ENCODE measurements at places on chromosomes 5 and 9.
A peak's percentile ranks its signal among the peaks of the same experiment; 100 is the strongest.

- no peak for ATAC-seq
Observed at GRCh38 chr9:86682240-86682639, 265.1 kb downstream of the GAS1 start.

GRCh38 chr5:123036391-123037103 is at the start of gene PPIC:
Gene PPIC, minus strand, starts transcription at chr5:123036725. Its CDS starts 100 bp downstream, at chr5:123036625.
- ATAC-seq = peak; percentile 30

- ATAC-seq = no peak
Observed at GRCh38 chr5:7759257-7759871, 91.6 kb downstream of the CFAP90 start.

DNA sequence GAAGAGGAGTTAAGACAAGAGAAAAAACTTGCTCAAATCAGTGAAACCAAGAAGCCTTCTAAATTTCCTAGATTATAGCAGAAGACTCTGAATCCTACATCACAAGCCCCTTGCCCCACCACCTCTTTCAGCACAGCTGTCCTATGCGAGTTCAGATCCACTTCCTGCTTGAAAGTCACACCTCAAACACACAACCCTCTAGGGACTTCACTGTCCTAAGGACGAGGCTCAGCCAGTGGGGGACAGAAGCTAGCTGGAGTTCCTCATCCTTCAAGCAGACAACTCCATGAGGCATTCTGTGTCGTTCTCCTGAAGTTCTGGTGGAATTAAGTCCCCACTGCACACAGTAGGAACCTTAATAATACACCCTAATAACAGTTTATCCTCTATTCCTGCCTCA is 44.3 kb downstream of the NRG2 start:
- no peak for ATAC-seq

GRCh38 chr9:6305954-6306563 is 22.1 kb upstream of the TPD52L3 start:
- no peak for ATAC-seq

DNA sequence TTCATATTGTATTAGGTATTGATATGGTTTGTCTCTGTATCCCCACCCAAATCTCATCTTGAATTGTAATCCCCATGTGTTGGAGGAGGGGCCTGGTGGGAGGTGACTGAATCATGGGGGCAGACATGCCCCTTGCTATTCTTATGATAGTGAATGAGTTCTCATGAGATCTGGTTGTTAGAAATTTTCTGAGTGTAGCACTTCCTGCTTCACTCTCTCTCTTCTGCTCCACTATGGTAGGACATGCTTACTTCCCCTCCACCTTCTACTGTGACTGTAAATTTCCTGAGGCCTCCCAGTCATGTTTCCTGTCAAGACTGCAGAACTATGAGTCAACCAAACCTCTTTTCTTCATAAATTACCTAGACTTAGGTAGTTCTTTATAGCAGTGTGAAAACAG is 187.4 kb upstream of the SLC24A2 start:
- ATAC-seq = peak; percentile 98

GRCh38 chr9:14907360-14907685 is 2.9 kb downstream of the FREM1 start:
- ATAC-seq = no peak

- ATAC-seq = no peak
Observed at GRCh38 chr9:130183133-130183762, 11.0 kb downstream of the NCS1 start.

DNA sequence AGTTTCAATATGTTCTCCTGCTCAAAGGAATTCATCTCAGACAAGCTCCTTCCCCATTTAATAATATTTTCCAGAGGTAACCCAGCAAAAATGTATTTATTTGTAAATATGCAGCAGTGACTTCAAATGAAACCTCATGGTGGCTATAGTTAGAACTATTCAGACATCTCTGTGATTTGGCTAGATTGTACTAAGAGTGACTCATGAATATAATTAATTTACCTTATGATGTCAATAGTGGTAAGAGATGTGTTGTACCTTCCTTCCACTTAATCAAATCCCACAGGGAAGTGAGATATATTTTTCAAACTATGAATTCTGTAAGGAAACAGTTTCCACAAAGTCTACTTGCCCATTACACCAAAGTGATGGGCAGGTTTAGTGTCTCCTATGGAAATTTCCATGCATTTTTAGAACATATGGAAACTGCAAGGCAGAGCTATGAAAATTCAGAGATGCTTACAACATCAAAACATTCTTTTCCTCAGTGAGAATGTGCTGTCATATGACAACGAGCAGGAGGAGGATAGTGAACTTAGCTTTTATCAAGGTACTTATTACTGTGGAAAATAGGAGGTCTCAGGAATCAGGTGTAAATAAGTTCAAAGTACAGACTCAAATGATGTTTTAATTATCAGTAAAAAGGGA is 34.0 kb upstream of the SPDL1 start:
- ATAC-seq = no peak

GRCh38 chr5:15142458-15142857 is 270.9 kb upstream of the ANKH start:
- no peak for ATAC-seq

DNA sequence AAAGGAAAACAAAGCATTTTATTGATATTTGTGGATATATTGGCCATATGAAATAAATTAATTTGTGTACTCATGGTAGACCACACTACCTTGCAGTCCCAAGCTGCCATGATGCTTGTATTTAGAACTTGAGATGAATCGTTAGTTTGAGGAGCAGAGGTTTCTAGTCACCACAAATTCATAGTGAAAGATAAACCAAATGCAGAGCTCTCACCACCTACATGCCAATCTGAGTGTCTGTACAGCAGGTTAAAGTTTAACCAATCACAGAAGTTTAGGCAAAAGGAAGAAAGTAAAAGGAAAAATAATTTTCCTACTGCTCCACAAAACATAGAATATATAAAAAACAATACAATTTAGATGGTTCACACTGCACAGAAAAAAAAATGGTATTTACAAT is 163.6 kb upstream of the FTMT start:
- no peak for ATAC-seq

- no peak for ATAC-seq
Observed at GRCh38 chr5:168404365-168404764, 81.9 kb upstream of the RARS1 start.

DNA sequence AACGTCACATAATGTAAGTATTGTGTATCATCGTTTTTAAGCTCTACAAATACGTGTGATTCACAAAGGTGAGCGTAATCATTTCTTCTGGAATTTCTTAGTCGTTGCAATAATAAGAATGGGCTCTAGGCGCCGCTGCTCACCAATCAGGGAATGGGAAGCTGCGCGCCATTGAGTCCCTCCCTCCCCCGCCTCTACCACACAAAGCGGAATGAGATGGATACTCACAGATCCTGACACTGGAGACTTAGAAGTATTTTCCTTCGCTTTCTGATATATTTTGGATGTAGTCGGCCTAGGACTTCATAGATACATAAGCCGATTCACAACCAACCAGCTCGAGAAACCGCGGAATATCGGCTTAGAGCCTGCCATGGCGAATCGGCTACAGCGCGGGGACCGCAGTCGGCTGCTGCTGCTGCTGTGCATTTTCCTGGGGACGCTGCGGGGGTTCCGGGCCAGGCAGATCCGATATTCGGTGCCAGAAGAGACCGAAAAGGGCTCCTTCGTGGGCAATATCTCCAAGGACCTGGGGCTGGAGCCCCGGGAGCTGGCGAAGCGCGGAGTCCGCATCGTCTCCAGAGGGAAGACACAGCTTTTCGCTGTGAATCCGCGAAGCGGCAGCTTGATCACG is at the start of gene PCDHGA11:
Gene PCDHGA11 (plus strand): TSS at position 197 of the 634 bp plus-strand sequence. CDS start 177 bp downstream, at position 374.
- no peak for ATAC-seq

DNA sequence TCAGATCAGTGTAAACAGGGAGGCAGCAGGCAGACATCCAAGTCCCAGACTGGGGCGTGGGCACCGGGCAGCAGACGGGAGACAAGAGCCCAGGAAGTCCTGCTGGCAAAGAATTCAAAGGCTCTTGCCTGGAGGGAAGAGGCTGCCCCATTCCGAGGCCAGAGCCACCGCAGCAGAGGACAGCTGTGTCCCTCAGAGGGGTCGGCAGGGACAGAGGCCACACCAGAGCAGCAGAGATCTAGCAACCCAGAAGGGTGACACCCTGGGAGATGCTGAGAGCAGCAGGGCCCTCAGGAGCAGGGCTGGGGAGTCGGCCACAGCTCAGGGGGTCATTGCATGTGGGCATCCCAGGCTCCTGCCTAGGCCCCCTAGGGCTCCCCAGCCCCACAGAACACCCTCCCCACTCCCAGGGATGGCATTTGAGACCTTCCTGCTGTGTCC is 29.1 kb downstream of the ADAMTS2 start:
- ATAC-seq = no peak

DNA sequence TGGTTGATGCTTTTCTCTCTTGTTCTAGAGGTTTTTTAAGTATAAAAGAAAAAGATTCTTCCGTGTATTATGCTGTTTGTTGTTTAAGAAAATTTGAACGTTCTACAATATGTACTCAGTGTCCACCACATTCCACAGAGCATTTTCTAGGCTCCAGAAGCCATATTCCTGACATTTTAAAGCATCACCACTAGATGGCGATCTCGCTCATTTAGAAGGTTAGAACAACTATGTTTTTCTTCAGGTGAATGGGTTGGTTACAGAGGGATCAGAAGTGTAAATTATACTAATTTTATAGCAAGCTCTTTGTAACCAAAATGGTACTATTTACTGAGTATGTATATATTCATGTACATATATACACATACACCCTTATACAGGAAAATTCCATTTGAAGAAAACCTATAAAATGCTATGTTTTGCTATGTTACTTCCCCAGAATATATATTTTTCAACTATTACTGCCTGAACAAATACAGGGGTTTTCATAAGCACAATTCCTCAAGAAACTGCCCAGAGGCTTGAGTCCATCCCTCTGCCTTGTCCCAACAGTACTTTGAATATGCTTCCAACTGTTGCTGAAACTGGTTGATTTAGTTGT is 284.3 kb downstream of the CCDC171 start:
- ATAC-seq = no peak

- ATAC-seq = no peak
Observed at GRCh38 chr9:18324928-18325745, 148.8 kb upstream of the ADAMTSL1 start.

GRCh38 chr9:123983047-123983446 is 28.5 kb upstream of the LHX2 start:
- ATAC-seq = no peak

DNA sequence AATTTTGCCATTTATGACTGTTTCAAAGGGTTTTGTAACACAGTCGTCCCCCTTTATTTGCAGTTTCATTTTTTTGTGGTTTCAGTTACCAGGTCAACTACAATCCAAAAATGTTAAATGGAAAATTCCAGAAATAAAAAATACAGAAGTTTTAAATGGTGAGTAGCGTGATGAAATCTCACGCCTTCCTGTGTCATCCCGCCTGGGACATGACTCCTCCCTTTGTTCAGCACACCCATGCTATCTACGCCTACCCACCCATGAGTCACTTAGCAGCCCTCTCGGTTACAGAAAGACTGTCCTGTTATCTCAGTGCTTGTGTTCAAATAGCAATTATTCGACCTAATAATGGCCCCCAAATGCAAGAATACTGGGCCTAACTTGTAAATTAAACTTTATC is 765.3 kb upstream of the ADAMTS16 start:
- no peak for ATAC-seq

DNA sequence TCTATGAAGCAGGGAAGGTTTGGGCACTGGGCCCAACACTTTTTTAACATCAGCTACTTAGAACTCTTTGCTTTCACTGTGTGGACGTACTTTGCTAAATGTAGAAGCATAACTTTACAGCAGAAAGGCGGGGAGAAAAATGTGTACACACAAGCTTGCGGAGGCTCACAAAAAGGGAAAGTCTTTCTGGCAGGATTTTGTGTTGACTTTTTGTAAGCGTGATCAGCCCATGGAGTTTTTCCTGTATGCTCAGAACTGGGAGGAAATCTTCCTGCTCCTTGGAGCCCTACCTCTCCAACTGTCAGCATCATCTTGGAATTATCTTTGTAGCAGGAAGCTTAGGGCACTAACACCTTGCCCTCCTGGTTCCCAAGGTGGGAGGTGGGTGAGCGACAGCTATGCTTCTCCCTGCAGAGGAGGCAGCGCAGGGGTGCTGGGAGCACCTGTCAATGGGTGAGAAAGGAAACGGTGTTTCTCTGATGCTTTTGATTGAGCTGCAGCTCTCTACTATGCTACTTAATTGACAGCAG is 321.9 kb downstream of the GADD45G start:
- ATAC-seq = no peak

DNA sequence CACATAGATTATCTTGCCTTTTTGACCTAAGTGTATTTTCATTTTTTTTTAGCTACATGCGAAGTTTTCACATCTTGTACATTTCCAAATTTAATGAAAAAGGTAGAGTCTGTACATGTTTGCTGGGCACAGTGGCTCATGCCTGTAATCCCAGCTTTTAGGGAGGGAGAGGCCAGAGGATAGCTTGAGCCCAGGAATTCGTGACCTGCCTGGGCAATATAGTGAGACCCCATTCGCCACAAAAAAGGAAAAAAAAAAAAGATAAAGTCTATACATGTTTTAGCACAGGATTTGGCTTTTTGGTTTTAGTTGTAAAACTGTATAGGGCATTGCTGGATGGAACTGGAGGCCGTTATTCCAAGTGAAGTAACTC is 28.8 kb downstream of the RAI14 start:
- no peak for ATAC-seq

DNA sequence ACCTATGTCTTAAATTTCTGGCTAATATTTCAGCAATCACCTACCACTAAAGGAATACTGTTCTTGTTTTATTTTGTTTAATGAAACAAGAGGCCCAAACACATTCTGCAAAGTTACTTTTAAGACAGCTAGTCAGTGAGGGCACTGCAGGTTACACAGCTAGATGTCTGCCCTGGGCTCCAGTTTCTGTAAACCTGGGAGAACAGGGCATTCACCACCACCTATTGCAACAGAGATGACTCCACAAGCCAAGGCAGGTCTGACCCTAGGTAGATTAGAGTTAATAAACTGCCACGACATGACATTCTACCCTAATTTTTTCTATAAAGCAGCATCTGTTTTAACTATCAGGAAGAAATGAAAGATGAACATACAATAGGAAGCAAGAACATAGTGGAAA is 90.8 kb downstream of the SLF1 start:
- no peak for ATAC-seq

DNA sequence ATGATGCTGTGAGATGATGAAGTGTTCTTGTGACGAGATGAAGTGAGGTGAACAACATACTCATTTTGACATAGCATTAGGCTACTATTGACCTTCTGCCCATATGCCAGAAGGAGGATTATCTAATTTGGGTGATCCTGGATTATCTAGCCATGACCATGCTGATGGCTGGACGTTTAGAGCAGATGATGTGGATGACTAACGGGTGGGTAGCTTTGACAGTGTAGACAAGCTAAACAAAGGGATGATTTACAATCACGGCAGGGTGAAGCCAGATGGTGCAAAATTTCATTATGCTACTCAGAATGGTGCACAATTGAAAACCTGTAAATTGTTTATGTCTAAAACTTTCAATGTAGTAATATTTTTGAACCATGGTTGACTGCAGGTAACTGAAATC is 2403.4 kb upstream of the ACO1 start:
- ATAC-seq = no peak

Data from activated CD4-positive, CD25-positive, alpha-beta regulatory T cell treated with anti-CD3 and anti-CD28 coated beads, Interleukin-2, amount 50 U/mL, for 24 hours (primary cell).